CD4-positive, alpha-beta T cell (primary cell): ENCODE measurements at places on chromosomes 2 and 18. TPM values are rescaled to one million over a fixed set of nuclear protein-coding genes. Genes with fewer than 3 reads are reported as not detected.

The RNU2-63P gene
- 2.6 TPM for total RNA-seq

The CLEC4F gene
- not detected for total RNA-seq

GRCh38 chr2:233966388-233966787 is 49.2 kb downstream of the TRPM8 start:
- H3K27me3 ChIP-seq = no peaks in the 10 kb centered on the region
- peaks cover 10% of the 10 kb centered on the region for H3K4me1 ChIP-seq
- no peak overlapping the region for H3K4me3 ChIP-seq
- DNase-seq = no peak
- H3K27ac ChIP-seq = no peak overlapping the region

DNA sequence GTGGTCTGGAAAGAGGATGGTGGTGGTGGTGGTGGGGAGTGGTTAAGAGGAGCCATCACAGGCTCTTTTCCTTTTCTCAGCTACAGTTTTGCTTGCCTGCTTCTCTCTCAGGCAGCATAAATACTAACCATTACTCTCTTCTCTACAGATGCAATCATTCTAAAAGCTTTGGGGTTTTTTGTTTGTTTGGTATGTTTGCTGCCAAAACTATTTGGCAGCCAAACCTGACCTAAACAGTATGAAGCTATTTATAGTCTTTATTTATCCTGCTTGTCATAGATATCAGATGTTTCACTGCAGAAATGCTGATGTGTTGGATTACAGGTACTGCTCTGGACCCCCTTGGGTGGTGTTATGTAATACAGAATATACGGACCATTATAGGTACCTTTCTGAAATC is 15.3 kb downstream of the SIX3 start:
- H3K4me1 ChIP-seq = peaks cover 22% of the 10 kb centered on the region
- no peaks in the 10 kb centered on the region for H3K36me3 ChIP-seq
- H3K27ac ChIP-seq = no peak overlapping the region
- DNase-seq = no peak

- DNase-seq = no peak
- H3K4me1 ChIP-seq = no peaks in the 10 kb centered on the region
- H3K4me3 ChIP-seq = no peak overlapping the region
- H3K27ac ChIP-seq = no peak overlapping the region
- H3K27me3 ChIP-seq = no peaks in the 10 kb centered on the region
Observed at GRCh38 chr2:174076040-174076439, 110.9 kb upstream of the SP3 start.

DNA sequence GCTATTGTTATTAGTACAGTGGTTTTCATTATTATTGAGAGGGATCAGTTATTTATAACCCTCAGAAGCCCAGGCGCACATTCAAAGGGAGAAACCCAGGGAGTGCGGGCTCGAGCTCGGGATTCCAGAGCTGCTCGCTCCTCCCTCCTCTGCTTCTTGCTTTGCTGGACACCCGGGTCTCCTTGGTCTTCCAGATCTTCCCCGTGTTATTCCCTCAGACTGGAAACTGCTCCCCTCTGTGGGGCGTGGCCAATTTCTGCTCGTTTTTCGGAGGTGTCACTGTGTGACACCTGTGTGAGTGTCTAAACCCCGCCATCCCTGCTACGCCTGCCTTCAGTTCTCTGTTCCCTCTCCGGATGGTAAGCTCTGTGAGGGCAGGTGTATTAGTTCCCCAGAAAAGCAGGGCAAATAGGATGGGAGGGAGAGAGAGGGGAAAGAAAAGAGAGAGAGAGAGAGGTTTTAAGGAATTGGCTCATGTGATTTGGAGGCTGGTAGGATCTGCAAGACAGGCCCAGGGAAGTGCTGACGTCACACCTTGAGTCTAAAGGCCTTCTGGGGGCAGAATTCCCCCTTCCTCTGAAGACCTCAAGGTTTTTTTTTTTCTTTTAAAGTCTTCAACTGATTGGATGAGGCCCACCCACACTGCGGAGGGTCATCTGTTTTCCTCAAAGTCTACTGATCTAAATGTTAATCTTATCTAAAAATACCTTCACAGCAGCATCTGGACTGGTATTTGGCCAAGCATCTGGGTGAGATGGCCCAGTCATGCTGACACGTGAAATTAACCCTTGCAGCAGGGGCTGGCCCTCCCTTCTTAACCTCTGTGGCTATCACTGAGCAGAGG is 457.3 kb upstream of the ID2 start:
- no peaks in the 10 kb centered on the region for H3K27me3 ChIP-seq
- no peak for DNase-seq
- H3K36me3 ChIP-seq = no peaks in the 10 kb centered on the region
- H3K4me3 ChIP-seq = no peak overlapping the region
- H3K27ac ChIP-seq = no peak overlapping the region

- no peak overlapping the region for H3K27ac ChIP-seq
- H3K4me1 ChIP-seq = no peaks in the 10 kb centered on the region
- no peaks in the 10 kb centered on the region for H3K27me3 ChIP-seq
- H3K36me3 ChIP-seq = no peaks in the 10 kb centered on the region
- DNase-seq = no peak
Observed at GRCh38 chr18:69529151-69529550, 128.5 kb downstream of the DOK6 start.

GRCh38 chr18:36461551-36461987 is 164.1 kb downstream of the FHOD3 start:
- H3K27me3 ChIP-seq = peaks cover 2% of the 10 kb centered on the region
- no peak for DNase-seq
- no peaks in the 10 kb centered on the region for H3K36me3 ChIP-seq
- H3K4me1 ChIP-seq = no peaks in the 10 kb centered on the region
- H3K4me3 ChIP-seq = no peak overlapping the region

DNA sequence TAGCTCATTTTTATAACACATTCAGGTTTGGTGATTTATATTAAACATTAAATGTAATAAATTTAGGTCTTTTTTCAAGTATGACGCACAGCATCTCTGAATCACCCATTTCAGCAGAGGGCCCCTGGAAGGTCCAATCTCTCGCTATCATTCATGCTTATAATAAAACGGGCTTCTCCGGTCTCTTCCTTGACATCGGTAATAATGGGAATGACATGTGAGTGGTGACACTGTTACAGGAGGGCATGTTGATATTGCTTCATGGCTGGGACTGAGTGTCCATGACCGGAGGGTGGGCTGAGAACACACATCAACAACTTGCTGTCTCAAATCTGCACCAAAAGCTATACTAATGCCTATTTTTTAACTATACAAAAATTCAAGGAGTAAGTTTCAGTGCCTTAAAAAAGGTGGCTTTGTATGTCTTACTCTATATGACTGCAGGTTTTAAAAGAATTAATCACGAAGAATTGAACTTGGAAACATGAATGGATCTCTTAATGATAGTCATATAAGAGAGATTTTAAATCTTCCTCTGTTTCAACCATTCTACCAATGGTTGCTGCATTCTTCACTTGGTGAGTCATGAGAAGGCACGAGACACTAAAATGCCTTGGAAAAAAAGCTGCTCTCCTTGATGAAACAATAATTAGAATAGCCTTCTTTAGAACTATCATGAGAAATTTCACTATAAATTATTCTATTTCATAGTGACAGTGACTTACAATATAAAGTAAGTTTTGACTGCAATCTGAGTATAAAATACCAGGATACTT is 101.9 kb upstream of the NRP2 start:
- H3K4me3 ChIP-seq = no peak overlapping the region
- DNase-seq = no peak
- no peaks in the 10 kb centered on the region for H3K4me1 ChIP-seq
- H3K36me3 ChIP-seq = no peaks in the 10 kb centered on the region
- H3K27me3 ChIP-seq = no peaks in the 10 kb centered on the region

GRCh38 chr2:225590932-225591331 is 191.4 kb downstream of the NYAP2 start:
- H3K27ac ChIP-seq = no peak overlapping the region
- H3K4me1 ChIP-seq = no peaks in the 10 kb centered on the region
- no peak overlapping the region for H3K4me3 ChIP-seq
- no peaks in the 10 kb centered on the region for H3K27me3 ChIP-seq
- no peak for DNase-seq
